ENCODE measurements at places on chromosomes 4 and X.

DNA sequence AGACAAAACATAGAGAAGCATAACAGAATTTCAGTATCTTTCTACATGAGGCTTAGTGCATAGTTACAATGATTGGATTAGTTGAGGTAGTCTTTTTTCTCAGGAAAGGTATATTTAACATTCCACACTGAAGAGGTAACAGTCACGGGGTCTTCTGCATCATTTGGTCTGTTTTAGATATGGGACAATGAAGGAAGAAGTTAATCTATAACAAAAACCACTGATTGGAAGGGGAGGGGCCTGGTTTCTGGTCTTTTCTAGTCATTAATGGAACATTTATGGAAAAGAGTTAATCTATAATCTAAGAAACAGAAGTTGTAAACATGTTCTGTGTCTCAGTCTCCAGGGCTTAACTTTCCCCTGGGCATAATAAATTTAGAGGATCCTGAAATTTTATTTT, 37.3 kb upstream of the HPSE start:
- DNase-seq = no peak

- no peak for DNase-seq
Measured at GRCh38 chrX:112851806-112852205, 11.2 kb upstream of the AMOT start.

DNA sequence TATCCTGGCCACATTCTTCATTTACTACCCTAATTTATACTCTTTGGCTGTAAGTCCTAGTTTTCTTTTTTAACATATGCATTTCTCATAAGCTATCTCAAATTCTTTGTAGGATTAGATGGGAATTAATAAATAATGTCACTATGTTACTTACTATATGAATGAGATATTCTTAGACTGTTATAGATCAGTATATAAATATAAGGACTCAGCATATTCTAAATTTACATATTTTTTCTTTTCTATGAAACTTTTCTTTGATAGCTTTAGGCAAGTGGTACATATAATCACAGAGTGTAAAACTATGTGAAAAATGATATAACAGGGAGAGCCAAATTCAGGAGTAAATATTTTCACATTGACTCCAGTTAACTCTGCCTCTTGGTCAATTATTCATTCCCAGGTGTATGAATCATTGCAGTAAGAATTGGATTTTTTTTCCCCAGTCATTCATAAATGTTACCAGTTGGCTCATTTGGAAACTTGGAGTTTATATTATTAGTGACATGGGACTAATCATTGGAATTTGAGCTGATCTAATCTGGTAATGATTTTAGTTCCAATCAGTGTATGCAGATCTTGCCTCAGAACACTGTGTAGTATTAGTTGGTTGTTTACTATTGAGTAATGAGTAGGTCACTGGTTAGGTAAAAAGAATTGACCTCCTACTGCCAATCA, 25.3 kb downstream of the FHIP1A start:
- DNase-seq = no peak

DNA sequence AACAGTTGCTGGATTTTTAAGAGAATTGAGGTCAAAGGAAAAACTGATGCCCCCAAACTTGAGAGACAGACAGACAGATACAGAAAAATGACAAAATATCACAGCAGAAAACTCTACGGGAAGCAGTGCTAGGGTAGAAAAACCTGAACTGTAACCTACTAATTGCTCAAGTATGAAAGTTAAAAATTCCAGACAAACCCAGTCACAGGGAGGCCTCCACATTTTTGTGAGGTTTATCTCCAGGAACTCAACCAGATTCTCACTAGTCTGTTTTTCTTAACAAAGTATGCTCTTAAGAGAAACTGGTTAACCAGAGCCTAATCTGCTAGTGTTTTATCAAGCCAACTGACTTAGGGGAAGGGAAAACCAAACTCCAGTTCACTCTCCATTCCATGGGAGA, 19.9 kb upstream of the PPP3CA start:
- DNase-seq = no peak

DNA sequence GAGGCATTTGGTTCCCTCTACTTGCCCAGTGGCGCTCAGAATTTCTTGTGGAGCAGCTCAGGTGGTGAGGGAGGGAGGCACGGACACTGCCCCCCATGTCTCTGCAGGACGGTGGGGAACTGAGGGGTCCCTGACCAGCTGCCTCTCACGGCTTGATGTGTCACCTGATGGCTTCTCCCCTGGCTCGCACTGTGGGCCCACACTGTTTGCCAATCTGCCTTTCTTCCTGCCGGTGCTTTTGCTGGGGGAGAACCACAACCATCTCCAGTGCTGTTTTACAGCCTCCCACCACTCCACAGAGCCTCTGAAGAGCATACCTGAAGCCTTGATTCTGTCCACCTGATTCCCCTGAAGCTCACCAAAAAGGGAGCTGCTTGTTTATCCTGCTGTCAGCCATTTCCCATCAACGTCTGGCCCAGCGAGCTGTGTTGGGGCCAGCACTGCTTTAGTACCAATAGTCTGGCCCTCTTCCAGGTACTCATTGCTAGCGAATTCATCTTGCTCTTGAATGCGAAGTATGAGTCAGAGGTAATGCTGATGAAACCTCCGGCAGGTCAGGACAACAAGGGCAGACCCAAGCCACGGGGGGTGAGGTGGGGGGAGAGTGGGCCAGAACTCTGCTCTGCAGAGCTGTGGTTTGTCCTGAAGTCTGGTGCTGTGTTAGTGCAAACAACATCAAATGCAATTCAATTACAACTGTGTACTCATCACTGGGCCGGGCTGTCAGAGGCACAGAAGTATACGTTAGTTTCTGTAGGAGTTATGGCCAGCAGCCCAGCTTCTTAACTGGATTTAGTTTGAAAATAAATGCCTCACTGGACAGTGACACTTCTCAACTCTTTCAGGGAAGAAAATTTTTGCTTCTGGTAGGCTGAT, 208.3 kb upstream of the JADE1 start:
- DNase-seq = no peak

DNA sequence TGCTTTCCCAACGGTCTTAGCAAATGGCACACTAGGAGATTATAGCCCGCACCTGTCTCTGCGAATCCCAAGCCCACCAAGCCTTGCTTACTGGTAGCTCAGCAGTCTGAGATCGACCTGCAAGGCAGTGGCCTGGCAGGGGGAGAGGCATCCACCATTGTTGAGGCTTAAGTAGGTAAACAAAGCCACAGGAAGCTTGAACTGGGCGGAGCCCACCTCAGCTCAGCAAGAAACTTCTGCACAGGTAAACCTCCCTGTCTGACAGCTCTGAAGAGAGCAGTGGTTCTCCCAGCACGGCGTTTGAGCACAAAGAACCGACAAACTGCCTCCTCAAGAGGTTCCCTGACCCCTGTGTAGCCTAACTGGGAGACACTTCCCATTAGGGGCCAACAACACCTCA, 42.8 kb downstream of the BRWD3 start:
- DNase-seq = no peak

DNA sequence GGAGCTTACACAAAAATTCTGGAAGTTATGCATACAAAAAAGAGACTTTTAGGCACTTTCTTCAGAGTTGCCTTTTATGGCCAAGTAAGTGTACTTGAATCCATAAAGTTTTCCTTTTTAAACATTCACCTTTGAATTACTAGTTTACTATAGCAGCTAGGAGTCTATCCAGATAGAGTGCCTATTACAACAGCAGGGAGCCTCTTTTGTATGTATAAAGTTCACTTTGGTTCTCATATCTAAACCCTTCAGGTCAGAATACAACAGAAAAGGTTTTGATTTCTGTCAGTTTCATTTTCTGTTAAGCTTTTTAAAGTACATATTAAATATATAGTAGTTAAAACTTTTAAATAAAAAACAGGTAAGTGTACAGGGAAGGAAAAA, 51.4 kb upstream of the IL13RA1 start:
- no peak for DNase-seq

GRCh38 chrX:19882066-19882775, 5.2 kb downstream of the SH3KBP1 start:
- no peak for DNase-seq

DNA sequence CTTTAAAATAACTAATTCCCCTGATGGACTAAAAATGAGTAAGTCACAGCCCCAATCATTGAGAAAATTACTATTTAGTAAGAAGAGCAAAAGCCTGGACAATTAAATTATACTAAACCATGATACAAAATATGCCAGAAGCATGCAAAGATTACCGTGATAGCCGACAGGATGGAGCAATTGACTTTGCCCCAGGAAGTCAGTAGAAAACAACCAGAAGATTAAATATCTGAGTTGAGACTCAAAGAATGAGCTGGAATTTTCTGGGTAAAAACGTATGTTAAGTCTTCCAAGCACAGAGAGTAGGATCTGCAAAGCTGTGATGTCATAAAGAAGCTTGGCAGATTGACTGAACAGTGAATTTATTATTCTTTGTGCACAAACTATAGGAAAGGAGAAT, 816.1 kb upstream of the TENM3 start:
- no peak for DNase-seq

GRCh38 chr4:162401021-162401420, 237.2 kb upstream of the FSTL5 start:
- no peak for DNase-seq

- DNase-seq = no peak
Measured at GRCh38 chr4:17168571-17168970, 270.1 kb upstream of the LDB2 start.

DNA sequence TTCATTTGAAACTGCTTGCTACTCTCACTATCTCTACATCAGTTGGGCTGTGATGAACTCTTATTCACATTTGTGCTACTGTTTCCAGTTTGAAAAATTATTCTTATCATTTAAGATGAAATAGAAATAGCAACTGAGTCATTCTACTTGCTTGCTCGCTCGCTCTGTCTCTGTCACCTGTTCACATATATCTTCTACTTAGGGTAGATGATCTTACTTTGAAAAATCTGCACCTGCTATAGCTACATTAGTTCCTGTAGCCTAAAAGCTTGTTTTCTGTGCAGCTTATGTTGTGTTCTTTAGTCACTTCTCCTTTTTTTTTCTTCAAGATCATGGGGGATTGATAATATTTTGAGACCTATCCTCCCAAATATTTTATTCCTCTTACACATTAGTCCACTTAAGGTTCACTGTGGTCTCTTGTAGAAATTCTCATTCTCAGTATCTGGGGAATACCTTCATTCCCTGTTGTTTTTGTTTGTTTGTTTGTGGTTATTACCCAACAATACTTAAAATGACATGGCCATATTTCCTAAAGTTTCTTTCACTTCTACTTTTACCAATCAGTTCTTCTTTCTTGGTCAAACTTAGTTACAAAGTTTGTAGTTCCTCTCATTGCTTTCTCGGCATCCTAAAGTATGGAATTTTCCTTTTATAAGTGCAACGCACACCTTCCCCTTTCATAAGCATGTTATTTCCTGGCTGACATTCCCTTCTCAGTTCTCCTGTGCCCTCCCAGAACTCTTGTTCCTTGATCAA, 36.5 kb downstream of the CLCN5 start:
- no peak for DNase-seq

DNA sequence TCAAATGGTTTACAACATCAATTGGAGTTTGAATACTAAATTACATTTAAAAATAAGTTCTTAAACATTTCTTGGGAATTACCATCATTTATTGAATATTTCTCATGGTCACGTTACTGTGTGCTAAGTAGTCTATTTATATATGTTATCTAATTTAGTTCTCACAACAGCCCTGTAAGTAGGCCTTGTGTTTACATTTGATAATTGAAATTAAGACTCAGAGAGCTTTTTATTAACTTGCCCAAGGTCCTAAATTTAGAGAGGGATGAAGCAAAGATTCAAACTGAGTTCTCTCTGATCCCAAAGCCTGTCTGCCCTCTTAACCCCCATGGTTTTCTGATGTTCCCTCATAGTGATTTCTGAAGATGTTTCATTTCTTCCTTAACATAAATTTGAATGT, 103.7 kb downstream of the CEP135 start:
- DNase-seq = no peak

- DNase-seq = peak; percentile 96
Measured at GRCh38 chrX:74550295-74550802, 64.1 kb downstream of the RLIM start.

DNA sequence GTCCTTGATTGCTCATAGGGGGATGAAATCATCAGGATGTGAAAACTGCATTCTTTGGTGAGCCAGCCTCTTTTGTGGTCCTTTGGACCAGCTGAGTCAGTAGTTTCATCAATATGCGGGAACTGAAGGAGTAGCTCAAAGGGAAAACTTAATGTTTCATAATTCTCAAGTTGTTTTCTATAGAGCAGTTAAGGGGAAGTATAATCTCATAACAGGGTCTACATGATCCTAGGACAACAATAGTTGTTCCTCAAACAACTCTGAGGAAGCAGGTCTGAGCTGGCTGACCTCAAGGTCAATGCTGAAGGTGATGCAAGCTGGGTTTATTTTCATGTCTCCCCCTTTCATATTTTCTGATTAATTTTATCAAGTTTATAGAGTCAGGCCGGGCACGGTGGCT, 36.1 kb upstream of the IRF2 start:
- no peak for DNase-seq

GRCh38 chr4:68997040-68997439, 45.4 kb upstream of the UGT2A3 start:
- DNase-seq = no peak

DNA sequence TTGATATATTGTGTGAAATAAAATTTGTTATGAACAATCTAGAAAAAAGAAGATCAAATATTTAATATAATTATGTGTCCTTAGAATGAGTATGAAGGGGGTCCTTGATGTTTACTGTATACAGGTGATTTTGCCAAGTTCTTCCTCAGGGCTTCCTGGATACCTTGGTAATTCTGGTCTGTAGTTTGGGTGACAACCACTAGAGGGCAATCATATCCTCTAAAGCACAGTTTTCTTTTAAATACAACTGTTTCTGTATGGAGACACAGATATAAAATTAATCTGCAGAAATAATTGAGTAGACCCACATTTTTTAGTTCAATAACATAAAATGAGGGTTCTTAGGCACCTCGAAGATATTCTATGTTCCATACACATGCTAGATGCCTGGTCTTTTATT, 157.7 kb downstream of the SPANXN1 start:
- no peak for DNase-seq

GRCh38 chr4:137541876-137542646, 9.8 kb upstream of the PCDH18 start:
- DNase-seq = no peak

DNA sequence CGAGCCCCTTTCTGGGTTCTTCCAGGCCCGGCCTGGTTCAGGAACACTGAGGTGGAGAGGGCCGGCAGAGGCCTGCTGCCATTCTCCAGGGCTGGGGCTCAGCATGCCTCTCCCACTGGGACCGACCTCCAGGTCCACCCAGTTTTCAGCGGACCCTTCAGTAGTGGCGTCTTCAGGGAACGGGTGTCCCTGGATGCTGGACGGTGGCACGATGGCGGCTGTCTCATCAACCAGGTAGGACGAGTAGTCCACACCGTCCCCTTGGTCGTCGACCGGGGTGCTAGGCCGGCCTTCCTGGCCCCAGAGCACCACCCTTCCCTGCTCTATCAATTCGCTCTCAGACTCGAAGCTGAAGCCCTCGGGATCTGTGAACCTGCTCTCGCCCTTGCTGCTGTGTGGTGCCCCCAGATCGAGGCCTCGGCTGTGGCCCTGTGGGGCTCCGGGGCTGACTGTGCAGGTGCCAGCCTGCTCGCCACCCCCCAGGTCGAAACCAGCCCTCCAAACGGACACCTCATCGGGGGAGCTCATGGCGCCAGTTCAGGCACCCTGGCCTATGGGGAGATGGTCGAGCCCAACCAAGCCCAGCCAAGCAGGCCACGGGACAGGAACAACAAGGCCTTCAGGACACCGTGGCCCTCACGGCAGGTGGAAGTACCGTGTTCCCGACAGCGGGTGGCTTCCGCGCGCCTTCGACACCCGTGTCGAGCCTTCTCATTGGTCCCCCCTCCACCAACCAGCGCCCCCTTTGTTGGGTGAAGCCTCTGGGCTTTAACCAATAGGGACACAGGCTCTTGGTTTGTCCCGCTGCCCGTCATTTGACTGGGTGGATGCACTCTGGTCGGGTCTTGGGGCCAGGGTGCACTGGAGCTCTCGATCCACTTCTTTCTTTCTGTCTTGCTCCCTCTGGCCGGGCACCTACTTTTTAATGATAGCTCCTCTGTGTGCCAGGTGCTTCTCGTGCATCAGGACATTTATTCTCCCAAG, 814 bp upstream of the LOC101059915 start:
- peak; percentile 53 for DNase-seq

All from activated CD8-positive, alpha-beta memory T cell treated with anti-CD3 and anti-CD28 coated beads for 24 hours (primary cell).